ENCODE measurements at places on chromosomes 16 and 17.
A peak's percentile ranks its signal among the peaks of the same experiment; 100 is the strongest.

DNA sequence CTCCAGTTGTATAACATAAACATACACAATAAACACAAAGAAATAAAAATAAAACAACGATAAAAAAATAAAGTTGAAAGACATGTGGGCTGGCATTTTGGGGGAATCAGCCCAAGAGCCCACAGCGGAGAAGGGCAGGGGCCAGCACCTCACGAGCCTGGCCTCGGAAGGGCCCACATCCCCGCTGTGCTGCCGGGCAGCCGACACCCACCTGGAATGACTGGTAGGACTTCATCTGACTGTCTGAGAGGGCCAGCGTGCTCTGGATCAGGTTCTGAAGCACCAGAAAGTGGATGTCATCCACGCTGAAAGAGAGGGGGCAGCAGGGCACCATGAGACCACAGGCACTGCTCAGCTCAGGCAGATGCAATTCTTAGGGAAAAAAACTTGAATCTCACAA, 73.5 kb downstream of the GTF3C1 start:
- DNase-seq: no peak

DNA sequence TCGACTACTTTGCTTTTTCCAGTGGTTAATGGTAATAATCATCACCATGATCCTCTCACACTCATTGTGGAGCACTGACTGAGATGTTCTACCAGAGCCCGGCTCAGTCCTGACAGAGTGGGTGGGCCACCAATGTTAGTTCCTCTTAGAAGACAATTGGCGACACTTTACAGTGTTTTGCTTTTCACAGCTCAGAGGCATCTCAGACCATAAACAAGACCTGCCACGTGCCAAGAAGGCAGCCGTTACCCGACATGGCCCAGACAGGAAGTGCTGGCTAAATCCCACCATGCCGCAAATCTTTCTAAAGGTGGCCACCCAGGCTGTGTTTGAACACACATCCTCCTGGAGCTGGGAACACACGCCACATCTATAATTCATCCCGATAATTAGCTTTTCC, 103.7 kb downstream of the XYLT1 start:
- DNase-seq: no peak

DNA sequence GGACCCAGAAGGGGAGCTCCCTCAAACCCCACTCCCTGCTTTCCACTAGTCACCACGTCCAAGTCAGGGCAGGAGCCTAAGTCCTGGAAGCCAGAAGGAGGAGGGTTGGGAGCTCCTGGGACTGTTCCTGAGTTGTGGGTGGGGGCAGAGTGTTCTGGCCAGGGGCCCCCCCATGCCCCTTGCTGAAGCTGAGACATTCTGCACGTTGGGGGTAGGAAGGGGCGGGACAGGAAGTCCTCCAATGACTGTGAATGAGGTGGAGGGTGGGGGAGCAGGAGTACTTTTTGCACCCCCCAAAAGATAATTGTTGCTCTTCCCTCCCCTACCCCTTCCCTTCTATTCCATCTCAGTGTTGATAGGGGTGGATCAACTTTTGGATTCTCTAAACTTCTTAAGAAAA, 21.4 kb upstream of the C17orf113 start:
- no peak for DNase-seq

- no peak for DNase-seq
These were observed 17.5 kb upstream of the SPNS2 start for GRCh38 chr17:4480929-4481898.

DNA sequence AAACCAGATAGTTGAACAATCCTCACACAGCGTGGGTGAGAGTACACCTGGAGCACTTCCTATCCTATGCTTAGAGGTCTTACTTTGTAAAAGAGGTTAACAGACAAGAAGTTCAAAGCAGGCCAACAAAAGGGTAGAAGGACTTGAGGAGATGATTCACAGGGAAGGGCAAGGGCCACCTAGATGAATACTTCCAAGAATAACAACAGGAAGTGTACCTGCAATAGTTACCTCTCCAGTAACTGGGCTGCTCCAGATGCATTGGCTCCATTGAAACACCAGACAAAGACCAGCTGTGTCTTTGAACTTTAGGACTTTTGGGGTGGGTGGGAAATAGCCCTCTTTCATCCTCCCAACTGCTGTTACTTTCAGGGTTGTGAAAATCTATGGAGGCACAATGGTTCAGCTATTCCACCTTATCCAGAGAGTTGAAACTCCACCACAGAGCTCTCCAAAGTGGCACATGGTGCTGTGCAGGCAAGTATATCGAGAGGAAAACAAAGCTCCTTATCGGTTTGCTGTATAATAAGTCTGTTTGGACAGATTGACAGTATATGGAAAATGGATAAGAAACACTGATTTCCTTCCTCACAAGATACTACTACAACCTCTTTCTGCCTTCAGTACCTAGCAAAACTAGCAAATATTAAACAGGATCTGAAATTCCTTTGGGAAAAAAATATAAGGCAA, 22.7 kb downstream of the RNF43 start:
- DNase-seq: no peak

DNA sequence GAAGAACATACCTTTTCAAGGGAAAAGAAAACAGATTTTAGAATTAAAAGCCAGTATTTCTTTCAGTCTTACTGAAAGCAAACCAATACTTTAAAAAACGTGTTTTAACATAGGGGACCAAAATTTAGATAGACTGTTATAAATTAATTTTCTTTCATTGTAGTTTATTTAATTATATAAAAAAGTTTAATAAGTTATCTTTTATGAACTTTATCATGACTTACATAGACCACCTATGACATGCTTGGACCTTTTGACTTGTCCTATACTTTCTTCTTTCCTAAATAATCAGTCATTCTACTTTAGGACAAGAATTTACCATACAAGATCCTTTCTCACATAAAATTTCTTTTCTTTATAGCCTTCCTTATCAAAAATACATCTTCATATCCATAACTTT, 102.0 kb upstream of the HAS3 start:
- no peak for DNase-seq

DNA sequence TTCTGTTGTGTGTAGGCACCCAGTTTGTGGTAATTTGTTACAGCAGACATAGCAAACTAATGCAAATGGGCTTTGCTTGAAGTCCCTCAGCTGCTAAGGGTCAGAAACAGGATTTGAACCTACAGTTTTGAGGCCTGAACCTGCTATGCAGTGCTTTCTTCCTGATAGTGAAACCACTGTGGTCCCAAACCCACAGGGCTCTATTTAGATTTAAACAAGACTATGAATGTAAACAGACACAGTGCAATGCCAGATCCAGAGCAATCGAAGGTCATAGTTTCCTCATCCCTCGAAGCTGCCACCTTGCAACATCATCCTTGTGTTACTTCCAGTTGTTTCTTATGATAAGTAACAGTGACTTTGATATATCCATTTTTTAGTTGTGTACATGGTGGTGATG, 630.2 kb downstream of the WWOX start:
- no peak for DNase-seq

GRCh38 chr17:37478187-37478586, 11.5 kb upstream of the DUSP14 start:
- DNase-seq: no peak

DNA sequence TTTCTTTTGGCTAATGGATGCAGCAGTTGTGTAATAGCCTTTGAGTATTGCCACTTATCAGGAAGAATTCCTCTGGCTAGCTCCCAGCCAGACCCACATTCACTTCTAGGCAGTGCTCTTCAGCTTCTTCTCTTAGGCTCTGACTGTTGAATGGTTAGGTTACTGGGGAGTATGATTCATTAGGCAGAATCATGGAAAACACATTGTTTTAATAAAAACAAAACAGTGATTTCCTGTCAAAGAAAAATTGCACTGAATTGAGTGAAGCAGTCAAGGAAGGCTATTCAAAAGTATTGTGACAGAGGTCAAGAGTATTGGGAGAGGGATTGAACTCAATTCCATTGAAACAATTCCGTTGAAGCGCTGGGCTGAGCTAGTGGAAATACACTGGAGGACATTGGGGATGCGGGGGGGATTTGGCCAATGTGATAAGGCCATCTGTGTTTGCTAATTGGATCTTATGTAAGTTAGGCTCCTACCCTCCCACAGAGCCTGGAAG, 68.0 kb downstream of the CNTNAP4 start:
- DNase-seq: no peak

DNA sequence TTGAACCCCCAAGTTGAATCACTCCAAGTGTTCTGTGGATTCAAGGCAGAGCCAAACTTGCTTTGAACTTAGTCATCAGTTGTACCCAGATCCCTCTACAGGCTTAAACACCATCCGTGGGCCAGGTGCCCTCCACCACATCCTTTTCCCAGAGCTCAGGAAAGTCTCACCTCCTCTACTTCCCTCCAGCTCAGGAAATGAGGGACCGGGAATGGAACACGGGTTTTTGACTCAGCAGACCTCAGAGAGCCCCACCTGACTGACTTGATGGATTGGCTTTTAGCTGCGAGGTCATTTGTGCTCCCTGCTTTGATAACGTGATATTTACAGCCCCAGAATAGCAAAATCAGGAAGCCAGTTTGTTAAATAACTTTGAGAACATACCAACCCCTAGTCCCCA, 20.1 kb downstream of the GID4 start:
- DNase-seq: no peak

GRCh38 chr17:10803830-10804475, at the start of gene TMEM238L:
TSS of gene TMEM238L (minus strand) at chr17:10804099. CDS start at chr17:10803963, 136 bp downstream.
- peak; percentile 76 for DNase-seq

GRCh38 chr17:78304549-78305037, 55.3 kb downstream of the SOCS3 start:
- no peak for DNase-seq

DNA sequence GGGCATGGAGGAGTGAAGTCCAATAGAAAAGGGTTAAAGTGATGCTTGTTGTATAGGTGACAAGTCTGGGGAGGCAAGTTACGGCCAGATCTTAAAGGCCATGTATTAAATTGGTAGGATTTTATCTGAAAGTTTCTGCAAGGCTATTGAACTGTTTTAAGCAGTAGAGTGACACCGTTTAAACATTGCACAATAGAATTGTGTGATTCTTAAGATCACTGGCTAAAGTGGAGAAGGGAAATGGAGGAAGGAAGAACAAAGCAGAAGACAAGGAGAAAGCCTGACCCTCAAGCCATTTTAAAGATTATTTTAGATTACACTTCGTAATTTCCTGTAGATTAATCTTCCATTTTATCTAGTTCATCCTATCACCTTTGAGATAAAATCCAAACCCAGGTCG, 5.6 kb upstream of the MPHOSPH6 start:
- no peak for DNase-seq

DNA sequence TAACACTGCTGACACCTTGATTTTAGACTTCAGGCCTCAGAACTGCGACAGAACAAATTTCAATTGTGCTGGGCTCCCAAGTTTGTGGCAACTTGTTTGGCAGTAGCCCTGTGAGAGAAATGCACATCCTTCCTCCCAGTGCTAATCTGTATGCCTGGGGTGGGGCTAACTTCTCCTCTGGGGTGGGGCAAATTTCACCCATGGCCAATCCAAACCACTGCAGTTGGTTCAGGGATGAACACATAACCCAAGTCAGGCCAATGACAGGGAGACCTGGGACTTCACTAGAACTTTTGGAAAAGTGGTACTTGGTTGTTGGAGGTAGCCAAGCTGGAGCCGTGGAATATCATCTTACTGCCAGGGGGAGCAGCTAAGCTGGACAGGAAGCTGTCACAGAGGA, 56.3 kb downstream of the ABCC6 start:
- DNase-seq: no peak
